ENCODE measurements at places on chromosomes 7 and 10.

DNA sequence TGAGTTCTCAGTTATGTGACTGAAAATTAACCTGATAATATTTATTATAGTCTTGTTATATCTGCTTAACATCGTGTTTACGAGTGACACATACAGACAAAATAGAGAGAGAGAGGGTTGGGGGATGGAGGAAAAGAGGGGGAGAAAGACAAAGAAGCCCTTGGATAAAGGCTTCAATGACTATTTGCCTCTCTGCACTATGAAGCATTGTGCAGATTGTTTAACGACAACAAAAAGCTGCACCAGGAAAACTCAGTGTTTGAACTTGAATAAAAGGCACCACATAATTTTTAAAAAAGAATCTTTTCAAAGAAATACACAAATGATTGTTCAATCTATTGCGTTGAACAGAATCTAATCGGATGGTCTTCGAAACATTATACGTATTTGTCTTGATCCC, 27.8 kb downstream of the MAGI2 start:
- H3K27me3 ChIP-seq: no peaks in the 10 kb centered on the region
- no peak for DNase-seq
- H3K4me3 ChIP-seq: no peak overlapping the region
- no peaks in the 10 kb centered on the region for H3K4me1 ChIP-seq

DNA sequence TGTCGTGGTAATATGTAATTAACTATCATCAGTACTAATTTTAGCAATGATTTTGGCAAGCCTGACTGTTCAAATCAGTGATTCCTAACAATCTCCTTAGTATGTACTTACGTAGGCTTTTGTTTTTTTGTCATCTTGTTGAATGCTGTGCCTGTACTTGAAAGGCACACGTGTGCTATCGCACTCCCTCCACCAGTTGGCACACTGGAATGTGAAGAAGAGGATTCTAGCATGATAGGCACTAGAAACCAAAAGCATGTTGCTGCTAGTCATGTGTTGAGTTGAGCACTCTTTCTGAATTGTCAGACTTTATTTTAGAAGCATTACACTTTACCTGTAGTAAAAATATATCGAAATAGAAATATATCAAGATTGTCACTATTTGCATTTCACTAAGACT, 59.1 kb downstream of the TASOR2 start:
- H3K27me3 ChIP-seq: no peaks in the 10 kb centered on the region
- H3K36me3 ChIP-seq: peaks cover 27% of the 10 kb centered on the region
- H3K4me3 ChIP-seq: no peak overlapping the region
- H3K4me1 ChIP-seq: no peaks in the 10 kb centered on the region
- no peak overlapping the region for H3K27ac ChIP-seq

DNA sequence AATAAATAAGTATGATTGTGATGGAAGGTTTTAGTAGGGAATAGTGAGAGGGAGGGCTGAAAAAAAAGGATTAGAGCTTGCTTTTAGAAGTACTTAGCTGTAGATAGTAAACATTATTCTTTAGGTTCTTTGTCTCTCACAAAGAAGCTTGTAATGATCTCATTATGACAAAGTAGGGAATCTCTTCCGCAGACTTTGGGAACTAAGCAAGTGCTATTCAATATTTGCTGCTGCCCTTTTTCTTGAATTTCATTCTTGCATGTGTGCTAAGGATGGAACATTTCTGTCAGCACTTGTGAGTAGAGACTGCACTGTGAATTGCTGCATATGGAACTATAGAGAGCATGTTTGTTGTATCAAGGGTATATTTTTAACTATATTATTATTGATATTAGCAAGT, 173.4 kb downstream of the ST7 start:
- no peak overlapping the region for H3K4me3 ChIP-seq
- no peak for DNase-seq
- no peaks in the 10 kb centered on the region for H3K36me3 ChIP-seq
- peaks cover 10% of the 10 kb centered on the region for H3K4me1 ChIP-seq
- H3K27ac ChIP-seq: no peak overlapping the region

DNA sequence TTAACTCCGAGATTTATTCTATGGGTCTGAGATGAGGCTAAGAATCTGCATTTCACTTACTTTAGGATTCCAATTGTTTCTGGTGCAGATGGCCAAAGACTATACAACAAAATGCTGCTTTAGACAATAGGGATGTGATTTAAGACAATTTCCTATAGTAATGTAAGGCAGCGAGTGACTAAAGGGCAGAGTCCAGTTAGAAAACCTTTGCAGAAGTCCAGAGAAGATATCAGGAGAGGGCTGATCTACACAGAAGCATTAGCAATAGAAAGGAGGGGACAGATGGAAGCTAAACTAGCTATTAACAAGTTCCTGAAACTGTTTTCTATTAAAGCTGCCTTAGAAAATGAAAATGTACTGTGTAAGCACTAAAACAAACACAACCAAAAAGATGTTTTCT, 398.9 kb downstream of the DGKB start:
- H3K27me3 ChIP-seq: no peaks in the 10 kb centered on the region
- H3K4me3 ChIP-seq: no peak overlapping the region
- H3K27ac ChIP-seq: no peak overlapping the region
- no peaks in the 10 kb centered on the region for H3K4me1 ChIP-seq
- no peak for DNase-seq
- H3K36me3 ChIP-seq: no peaks in the 10 kb centered on the region

DNA sequence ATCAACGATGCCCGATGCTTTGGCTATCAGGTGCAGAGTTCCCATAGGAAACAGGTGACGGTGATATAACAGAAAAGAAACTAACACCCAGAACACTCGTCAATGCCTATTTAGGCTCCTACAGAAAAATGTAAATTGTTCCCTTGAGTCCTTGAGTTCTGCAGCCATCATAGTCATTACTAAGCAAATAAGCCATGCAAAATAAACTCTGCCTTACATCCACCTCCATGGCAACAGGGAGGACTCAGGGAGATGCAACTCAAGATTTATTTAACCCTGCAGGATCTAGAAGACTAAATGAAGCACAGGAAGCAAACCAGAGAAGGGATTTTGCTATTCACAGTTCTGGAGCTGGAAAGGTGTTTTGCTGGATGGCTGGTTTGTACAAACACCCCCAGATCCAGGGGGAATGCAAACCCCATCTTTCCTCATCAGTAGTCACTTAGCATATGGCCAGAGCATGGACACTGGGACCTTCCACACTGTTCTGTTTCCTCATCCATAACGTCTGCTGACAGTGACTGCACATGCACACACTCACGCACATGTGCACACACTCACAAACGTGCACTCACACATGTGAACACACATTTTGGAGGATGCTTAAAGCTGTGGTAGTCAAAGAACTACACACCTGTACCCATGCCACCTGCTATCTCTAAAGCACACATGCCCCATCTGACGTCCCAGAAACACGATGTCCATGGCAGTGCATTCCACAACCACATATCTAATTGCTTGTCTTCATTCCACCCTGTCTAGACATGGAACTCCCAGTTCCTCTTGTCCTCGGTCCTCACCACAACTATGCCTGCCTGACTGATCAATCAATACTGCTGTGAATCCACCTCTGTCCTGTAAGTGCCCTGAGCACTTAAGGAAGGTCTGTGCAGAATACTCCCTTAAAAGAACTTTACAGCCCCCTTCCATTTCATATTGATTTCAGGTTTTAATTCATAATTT, 178.2 kb downstream of the COBL start:
- H3K4me3 ChIP-seq: no peak overlapping the region
- no peaks in the 10 kb centered on the region for H3K36me3 ChIP-seq
- H3K4me1 ChIP-seq: no peaks in the 10 kb centered on the region

DNA sequence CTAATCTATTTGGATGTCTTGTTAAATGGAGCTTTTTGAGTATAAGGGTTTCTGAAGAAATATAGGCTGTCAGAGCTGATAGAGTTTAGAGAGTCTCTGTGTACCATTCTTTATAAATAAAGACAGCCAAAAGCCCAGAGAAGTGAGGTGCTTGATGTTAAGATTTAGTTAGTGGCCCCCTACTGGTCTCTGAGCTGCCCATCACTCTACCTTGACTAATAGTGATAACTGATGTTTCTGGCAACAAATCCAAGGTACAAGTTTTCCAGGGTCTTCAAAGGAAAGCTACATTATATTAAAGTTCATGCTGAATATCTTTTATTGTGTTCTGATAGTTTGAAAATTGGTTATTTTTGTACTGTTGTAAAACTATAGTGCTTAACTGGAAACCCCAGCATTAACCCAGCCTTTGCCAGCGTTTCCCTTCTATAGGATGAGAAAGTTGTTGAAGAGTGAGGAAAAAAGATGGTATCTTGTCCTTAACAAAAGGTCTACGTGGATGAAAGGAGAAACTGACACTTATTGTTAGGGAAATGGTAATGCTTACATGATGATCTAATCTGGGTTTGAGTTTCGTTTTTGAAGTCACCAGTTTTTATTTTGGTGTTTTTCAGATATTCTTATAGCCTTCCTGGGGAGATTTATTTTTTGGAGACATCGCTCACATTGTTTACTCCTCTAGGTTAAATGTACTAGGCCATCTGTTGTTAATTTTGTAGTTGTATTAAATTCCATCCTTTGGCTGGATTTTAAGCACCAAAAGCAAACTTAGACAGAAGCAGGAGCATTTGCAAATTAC, 79.0 kb downstream of the AUTS2 start:
- peaks cover 38% of the 10 kb centered on the region for H3K4me1 ChIP-seq
- peak overlapping the region; percentile 77 for H3K27ac ChIP-seq
- no peak for DNase-seq
- H3K27me3 ChIP-seq: no peaks in the 10 kb centered on the region
- no peak overlapping the region for H3K4me3 ChIP-seq

GRCh38 chr7:4808026-4808425, 32.6 kb downstream of the AP5Z1 start:
- no peak for DNase-seq
- H3K36me3 ChIP-seq: no peaks in the 10 kb centered on the region
- H3K4me3 ChIP-seq: no peak overlapping the region

DNA sequence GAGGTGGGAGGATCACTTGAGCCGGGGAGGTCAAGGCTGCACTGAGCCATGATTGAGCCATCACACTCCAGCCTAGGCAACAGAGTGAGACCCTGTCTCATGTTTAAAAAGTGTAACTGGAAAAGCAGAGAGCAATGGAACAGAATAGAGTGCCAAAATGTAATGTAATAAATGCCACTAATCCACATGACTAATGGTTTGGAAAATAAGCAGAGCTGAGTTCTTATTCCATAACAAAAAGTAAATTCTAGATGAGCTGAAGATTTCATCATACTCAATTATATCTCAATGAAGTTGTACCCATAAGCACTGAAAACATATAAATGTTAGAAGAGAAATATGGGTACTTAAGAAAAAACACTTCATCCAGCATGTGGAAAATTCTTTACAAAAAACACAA, 132.6 kb downstream of the USP6NL start:
- DNase-seq: no peak
- peaks cover 26% of the 10 kb centered on the region for H3K36me3 ChIP-seq
- peaks cover 3% of the 10 kb centered on the region for H3K4me1 ChIP-seq
- H3K27me3 ChIP-seq: no peaks in the 10 kb centered on the region

- no peak overlapping the region for H3K27ac ChIP-seq
- H3K36me3 ChIP-seq: no peaks in the 10 kb centered on the region
- no peaks in the 10 kb centered on the region for H3K27me3 ChIP-seq
- no peak overlapping the region for H3K4me3 ChIP-seq
- no peaks in the 10 kb centered on the region for H3K4me1 ChIP-seq
- no peak for DNase-seq
Observed at GRCh38 chr7:150989456-150989855, 1.4 kb upstream of the NOS3 start.

DNA sequence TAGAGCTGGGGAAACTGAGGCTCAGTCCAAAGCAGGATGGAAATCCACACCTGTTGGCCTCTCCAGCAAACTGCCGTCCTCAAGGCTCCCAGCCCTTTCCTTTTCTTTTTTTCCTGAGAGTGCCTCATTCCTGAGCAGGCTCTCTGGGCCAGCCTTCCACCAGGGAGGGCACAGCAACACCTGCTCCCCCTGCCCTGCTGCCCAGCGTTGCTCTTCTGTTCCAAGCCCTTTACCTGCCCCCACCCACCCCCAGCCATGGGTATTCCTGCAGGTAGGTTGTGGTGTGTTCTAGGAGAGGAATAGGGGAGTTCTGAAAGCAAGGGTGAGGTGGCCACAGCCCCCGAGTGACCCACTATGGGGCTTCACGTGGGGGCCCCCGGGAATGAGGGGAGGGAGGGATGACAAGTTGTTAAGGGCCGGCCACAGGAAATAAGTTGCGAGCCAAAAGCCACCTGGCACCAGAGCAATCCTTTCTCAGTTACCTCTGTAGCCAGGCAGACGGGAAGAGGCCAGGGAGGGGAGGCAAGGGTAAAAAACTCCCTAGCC, 19.3 kb downstream of the VSIR start:
- H3K36me3 ChIP-seq: peaks cover 2% of the 10 kb centered on the region
- no peaks in the 10 kb centered on the region for H3K27me3 ChIP-seq
- DNase-seq: no peak
- H3K4me1 ChIP-seq: peaks cover 36% of the 10 kb centered on the region
- H3K4me3 ChIP-seq: no peak overlapping the region
- H3K27ac ChIP-seq: no peak overlapping the region

GRCh38 chr7:27890205-27890849, 150.4 kb downstream of the TAX1BP1 start:
- H3K36me3 ChIP-seq: no peaks in the 10 kb centered on the region
- peak; percentile 67 for DNase-seq
- no peaks in the 10 kb centered on the region for H3K27me3 ChIP-seq

DNA sequence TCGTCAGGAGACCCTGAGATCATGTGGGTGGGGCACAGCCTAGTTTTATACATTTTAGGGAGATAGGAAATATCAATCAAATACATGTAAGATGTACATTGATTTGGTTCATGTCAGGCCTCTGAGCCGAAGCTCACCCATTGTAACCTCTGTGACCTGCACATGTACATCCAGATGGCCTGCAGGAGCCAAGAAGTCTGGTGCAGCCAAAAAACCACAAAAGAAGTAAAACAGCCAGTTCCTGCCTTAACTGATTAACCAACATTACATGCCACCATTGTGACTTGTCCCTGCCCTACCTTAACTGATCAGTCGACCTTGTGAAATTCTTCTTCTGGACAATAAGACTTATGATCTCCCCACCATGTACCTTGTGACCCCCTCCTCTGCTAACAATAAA, 16.0 kb upstream of the LRRC61 start:
- no peak for DNase-seq
- no peaks in the 10 kb centered on the region for H3K27me3 ChIP-seq
- H3K4me3 ChIP-seq: no peak overlapping the region
- no peak overlapping the region for H3K27ac ChIP-seq
- H3K36me3 ChIP-seq: no peaks in the 10 kb centered on the region

DNA sequence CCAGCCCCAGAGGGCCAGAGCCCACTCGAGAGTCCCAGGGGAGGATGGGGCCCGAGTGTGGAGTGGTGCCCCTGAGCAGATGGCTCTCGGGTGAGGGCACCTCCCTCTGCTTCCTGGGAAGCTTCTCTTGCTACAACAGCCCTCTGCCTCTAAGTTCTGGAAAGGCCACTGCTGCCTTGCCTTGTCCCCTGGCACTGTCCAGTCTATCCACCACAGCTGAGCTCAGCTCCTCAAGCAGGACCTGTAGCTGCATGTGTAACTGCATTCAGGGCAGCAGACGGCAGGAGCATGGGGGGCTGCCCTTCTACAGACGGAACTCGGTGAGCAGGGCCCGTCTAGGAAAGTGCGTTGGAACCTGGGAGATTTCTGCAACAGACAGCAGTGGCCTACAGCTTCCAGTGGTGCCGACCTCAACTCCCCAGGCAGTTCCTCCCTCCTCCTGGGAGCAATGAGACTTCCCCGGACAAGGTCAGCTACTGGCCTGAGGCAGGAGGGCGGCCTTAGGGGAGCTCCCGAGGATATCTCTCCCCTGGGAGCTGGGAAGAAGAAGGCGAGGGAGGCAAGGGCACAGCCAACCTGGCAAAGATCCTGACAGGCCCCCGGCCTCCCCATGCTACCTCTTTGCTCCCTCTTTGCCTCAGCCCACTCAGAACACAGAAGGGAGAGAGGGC, 88.5 kb downstream of the DLG5 start:
- DNase-seq: no peak
- no peak overlapping the region for H3K4me3 ChIP-seq
- no peaks in the 10 kb centered on the region for H3K36me3 ChIP-seq
- peaks cover 11% of the 10 kb centered on the region for H3K4me1 ChIP-seq
- no peaks in the 10 kb centered on the region for H3K27me3 ChIP-seq
- peak overlapping the region; percentile 45 for H3K27ac ChIP-seq
